ENCODE measurements at places on chromosomes 2 and 18.

- peak; percentile 28 for DNase-seq
These were observed 914 bp upstream of the IWS1 start for GRCh38 chr2:127527001-127527804.

DNA sequence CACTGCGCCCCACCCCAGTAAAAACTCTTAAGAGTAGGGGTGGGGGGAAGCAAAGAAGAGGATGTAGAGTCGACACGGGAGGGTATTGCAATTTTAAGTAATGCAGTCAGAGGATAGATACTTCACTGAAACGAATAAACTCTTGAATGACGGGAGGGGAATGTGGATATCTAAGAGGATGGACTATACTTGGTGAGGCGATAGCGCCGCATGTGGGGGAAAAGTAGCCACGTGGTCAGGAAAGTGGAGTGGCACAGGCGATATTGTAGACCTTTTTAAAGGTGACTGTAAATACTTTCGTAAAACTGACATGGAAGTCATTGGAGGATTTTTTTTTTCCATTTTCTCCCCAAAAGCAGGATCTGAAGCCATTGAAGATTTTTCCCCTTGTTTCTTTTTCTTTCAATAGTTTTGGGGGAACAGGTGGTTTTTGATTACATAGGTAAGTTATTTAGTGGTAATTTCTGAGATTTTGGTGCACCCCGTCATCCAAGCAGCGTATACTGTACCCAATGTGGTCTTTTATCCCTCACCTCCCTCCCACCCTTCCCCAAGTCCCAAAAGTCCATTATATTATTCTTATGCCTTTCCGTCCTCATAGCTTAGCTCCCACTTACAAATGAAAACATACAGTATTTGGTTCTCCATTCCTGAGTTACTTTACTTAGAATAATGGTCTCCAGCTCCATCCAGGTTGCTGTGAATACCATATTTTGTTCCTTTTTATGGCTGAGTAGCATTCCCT, 13.8 kb downstream of the CLK1 start:
- DNase-seq: no peak

DNA sequence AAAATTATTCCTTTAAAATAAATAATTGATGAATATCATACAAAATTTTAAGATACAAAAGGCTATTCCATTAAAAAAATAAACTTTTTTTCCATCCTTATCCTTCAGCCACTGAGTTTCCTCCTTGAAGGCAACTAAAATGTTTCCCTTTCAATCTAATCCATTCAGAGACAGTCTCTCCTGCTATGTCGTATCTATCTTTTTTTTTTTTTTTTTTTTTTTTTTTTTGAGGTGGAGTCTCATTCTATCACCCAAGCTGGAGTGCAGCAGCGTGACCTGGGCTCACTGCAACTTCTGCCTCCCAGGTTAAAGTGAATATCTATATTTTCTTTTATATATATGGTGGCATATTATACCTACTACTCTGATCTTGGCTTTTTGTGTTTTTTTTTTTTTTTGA, 31.7 kb upstream of the SOS1 start:
- DNase-seq: no peak

DNA sequence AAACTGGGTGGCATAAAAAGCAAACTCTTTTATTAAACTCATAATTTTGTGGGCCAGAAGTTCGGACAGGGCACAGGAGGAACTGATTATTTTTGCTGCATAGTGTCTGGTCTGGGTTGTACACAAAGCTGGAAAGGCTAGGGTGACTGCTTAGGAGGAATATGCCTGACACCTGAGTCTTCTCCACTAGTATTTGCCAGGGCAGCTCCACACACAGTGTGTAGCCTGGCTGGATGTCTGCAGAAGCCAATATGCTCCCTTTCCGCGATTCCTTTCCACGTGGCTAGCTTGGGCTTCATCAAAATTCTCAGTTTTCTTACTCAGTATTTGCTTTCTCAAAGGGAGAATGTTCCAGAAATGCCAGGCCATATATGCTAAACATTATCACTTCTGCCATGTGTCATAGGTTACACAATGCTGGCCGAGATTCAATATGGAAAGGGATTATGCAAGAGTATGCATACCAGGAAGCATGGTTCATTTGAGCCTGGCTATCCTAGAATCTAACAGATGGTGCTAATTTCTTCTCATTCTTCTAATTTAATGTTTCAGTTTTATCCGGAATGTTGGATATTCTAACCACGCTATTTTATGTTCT, 142.7 kb upstream of the DOK6 start:
- DNase-seq: peak; percentile 83

- DNase-seq: peak; percentile 19
These were observed 4.3 kb upstream of the GATA6 start for GRCh38 chr18:22165049-22165602.

DNA sequence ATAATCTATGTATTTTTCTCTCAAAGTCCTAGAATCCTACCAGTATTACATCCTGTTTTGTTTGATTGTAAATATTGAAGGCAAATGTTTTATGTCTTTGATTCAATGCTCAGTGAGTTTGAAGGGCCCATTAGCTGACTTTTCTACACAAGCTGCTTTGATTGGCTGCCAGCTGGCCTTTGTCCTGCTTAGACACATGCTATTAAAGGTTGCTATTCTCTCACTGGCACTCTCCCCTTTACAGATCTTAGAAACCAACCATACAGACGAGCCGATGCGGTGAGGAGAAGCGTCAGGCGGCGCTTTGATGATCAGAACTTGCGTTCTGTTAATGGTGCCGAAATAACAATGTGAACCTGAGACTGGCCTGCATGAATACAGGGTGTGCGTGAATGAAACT, 69.7 kb downstream of the PRPF40A start:
- no peak for DNase-seq

GRCh38 chr2:44612276-44612675, 250.5 kb downstream of the CAMKMT start:
- DNase-seq: no peak

- no peak for DNase-seq
These were observed 654.1 kb upstream of the SYT4 start for GRCh38 chr18:43931439-43931838.

DNA sequence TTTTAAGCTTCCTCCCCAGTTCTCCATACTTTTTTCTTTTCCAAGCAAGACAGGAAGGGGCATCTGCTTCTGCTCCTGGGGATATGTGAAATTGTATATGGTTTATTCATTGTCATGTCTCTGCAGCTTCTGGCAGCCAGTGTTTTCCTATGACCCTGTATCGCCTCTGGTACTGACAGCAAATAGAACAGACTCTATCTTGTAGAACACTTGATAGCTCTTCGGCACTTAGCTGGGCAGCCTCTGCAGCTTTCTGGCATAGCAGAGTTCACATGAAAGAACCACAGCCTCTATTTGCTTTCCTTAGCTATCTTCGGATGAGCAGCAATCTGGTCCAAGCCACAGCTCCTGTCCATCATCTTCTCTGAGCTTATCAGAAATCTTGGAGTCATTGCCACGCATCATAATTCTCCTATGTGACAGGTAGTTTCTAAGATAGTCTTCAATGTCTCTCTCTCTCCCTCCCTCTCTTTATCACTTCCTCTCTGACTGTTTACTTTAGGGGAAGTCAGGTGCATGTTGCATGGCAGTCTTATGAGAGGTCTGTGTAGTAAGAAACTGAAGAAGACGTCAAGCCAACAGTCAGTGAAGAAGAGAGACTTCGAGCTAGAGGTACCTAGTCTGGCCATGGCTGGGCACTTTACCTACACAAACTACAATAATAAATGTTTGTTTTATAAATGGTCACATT, 627.7 kb upstream of the CDH2 start:
- peak; percentile 38 for DNase-seq

GRCh38 chr2:9560628-9561027, 5.0 kb upstream of the ADAM17 start:
- DNase-seq: no peak

DNA sequence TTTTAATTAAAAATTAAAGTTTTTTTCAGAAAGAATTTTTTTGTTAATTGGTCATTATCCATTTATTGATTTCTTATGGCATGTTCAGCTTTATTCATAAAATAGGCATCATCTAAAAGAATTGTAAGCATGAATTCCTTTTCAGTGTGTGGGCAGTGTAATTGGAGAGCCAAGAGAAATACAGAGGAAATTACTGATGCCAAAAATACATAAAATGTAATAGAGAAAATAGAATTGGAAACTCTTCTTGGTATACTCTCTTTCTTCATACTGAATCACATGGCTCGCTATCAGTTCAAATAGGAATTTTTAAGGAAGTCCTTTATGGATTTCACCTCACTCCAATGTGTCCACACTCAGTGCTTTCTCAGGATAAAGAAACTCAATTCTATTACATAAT, 663.6 kb upstream of the NRXN1 start:
- no peak for DNase-seq

- no peak for DNase-seq
These were observed 2.8 kb upstream of the ATF2 start for GRCh38 chr2:175170659-175171304.

DNA sequence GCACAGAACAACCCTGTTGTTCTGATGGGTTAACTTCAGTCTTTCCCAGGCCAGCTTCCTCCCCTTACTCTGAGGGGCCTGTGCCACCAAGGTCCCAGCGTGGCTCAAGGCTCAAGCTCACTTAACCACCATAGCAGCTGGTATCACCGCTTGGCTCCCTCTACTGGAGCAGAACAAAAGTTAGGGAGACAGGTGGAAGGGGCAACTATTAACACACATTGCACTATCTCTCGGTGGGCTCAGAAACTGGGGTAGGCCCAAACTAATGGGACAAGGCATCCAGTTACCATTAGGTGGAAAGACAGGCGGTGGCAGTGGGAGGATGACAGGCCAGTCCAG, 88.7 kb upstream of the ATL2 start:
- DNase-seq: no peak

DNA sequence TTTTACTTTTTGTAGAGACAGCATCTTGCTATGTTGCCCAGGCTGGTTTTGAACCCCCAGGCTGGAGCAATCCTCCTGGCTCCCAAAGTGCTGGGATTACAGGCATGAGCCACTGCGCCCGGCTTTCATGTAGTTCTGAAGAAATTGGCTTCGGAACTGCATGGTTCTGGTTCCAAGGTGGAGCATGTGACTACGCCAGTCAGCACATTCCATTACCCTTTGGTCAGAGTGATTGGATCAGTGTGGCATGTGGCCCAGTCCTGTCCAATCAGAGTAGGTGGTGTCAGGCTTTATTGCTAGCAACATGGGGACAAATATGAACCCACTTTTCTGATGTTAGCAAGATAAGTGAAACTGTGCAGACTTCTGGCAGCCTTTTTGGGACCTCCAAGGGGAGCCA, 16.3 kb upstream of the ATOH8 start:
- DNase-seq: peak; percentile 86

GRCh38 chr2:11556101-11556806, 22.4 kb downstream of the GREB1 start:
- DNase-seq: no peak

GRCh38 chr2:60280238-60280637, 273.2 kb downstream of the BCL11A start:
- no peak for DNase-seq

DNA sequence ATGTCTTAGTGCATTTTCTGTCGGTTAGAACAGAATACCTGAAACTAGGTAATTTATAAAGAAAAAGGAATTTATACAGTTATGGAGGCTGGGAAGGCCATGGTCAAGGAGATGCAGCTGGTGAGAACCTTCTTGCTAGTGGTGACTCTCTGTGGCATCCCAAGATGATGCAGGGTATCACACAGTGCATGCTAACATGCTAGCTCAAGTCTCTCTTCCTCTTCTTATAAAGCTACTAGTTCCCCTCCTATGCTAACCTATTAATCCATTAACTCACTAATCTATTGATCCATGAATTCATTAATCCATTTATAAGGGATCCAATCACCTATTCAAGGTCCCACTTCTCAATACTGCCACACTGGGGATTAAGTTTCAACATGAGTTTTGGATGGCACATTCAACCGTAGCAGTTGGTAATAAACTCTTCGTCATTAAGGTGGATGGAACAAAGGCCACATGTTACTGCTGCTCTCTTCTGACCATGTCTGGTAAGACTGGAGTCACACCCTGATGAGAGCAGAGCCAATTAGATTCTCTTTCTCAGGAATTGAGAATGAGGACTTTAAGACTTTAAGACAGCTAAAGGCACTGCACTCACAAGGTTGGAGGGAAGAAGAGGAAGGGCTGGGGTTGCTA, 211.6 kb upstream of the SMAD7 start:
- DNase-seq: no peak

DNA sequence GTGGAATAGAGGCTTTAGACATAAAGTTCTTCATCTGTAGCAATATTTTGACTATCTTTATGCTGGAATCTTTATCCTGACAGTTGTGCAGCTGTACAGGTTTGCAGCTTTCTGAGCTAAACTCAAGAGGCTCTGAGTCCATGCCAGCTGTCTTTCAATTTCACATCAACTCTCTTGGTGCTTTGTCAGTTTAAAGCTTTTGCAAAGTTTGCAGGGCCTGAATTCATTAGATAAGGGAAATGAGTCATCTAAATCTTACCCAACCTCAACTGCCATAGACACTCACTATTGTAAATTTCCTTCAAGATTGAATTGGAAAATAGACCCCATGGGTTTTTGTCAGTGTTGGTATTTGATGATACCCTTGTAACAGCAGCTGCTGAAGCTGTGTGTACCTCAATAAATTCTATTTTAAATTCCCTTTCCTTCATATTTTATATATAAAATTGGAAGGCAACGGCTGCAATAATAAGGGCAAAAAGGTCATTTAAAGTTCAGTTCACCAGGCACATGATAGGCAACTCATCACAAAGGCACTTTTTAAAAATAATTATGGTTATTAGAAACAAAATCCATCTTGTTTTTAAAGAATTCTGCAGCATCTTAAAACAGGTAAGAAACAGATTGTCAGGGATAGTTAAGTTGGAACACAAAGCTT, 169.9 kb upstream of the SLC39A10 start:
- DNase-seq: peak; percentile 90

DNA sequence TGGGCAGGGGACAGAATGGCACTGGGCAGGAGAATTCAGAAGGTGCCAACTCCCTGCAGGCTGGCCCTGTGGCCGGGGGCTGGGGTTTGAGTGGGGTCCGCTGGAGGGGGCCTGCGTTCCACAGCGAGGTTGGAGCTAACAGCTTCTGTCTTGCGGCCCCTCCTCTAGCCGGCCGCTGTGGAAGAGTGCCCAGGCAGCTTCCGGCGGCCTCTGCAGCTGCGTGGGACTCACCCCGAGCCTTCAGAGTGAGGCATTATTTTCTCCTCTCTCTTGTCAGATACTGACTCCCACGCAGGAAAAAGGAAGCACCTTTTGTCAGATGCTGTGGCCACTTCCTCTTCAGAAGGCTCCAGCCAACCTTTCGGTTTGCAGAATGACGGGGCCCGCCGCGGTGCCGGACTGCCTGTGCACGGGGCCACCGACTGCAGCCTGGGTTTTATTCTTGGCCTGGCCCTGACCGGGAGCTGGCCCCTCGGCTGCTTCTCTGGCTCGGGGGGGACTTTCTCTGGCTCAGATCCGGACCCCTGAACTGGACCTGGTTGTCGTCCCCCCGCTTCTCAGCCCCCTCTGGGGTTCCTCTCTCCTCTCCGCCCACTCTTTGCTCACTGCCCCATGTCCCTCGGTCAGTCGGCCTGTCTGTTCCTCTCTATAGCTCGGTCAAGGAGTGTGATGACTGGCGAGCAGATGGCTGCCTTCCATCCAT, 40.1 kb downstream of the ARHGAP25 start:
- DNase-seq: no peak

GRCh38 chr18:8684577-8684976, 20.8 kb upstream of the MTCL1 start:
- DNase-seq: no peak
